Lung microvascular endothelial cell (primary cell): ENCODE measurements at places on chromosomes 6 and 20. TPM values are rescaled to one million over a fixed set of nuclear protein-coding genes. Genes with fewer than 3 reads are reported as not detected.

The AGPAT4 gene
- 6.8 and 15.9 TPM in 2 replicates for total RNA-seq

The KCNQ5 gene
- total RNA-seq: under 0.01 TPM in 1 of 2 replicates, not detected in the other

The TRIM40 gene
- total RNA-seq: not detected in 2 replicates

The ARMH2 gene
- not detected in 2 replicates for total RNA-seq

The MUC22 gene
- total RNA-seq: not detected in 2 replicates

DNA sequence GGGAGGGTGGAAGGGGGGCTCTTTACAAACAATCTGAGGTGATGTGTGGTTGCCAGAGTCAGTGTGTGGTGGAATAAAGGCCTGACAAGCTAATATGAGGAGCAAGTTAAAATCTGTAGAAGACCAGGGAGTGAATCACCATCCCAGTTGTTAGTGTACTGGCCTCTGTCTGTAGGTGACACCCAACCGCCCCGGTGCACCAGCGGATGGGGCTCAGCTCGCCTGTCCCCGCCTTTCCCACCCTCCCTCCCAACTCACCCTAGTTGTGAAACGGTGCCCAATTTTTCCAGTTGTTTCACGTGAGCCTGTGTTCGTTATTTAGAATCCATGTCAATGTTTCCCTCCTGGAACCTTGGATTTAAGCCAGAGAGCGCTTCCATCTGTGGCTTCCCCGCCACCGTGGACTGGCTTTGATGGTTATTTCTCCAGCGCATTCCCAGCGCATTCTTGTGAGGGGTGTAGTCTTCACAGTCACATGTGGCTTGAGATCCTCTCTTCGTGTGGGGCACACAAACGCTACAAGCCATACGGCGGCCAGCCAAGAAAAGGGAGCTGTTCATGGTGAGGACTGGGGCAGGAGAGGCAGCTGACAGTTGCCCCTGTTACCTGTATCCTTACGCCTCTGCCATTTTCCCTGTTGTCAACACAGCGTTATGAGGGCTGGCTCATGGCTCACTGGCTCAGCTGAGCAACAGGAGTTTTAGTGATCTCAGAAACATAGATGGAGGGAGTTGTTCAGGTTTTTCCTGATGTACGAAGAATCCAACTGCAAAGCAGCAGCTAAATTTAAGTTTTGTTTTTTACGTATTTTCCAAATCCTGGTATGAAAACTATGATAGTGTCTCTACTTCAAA is 137.6 kb downstream of the ZDHHC14 start:
- DNase-seq: peak; percentile 99

DNA sequence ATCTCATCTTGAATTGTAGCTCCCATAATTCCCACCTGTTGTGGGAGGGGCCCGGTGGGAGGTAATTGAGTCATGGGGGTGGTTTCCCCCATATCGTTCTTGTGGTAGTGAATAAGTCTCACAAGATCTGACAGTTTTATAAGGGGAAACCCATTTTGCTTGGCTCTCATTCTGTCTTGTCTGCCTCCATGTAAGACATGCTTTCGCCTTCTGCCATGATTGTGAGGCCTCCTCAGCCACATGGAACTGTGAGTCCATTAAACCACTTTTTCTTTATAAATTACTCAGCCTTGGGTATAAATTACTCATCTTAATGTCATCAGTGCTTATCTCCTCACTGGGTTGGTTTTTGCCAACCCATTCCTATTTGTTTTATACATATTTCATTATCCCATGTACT is 142.0 kb upstream of the GMDS start:
- DNase-seq: no peak

DNA sequence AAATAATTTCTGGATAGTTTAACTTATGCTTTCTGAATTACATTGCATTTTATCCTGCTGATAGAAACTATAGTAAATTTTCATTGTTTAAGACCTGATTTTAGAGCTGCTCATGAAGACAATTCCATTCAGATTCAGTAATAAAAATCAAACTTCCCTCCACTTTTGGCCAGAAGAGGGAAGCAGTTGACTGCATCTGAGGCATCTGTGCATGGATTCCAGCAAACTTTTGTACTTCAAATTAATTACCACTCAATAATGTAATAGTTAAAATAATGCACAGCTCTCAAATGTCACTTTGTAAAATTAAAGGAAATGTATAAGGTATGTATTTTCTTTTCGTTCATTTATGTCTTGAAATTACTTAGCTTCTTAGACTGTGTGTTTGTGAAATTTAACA is 64.2 kb upstream of the SLC35B3 start:
- no peak for DNase-seq

- DNase-seq: peak; percentile 96
These were observed 502.2 kb upstream of the JARID2 start for GRCh38 chr6:14743474-14744211.

- DNase-seq: no peak
These were observed 212.0 kb upstream of the DTNBP1 start for GRCh38 chr6:15874821-15875220.

GRCh38 chr6:11605507-11605905 is 68.0 kb downstream of the TMEM170B start:
- DNase-seq: peak; percentile 47

DNA sequence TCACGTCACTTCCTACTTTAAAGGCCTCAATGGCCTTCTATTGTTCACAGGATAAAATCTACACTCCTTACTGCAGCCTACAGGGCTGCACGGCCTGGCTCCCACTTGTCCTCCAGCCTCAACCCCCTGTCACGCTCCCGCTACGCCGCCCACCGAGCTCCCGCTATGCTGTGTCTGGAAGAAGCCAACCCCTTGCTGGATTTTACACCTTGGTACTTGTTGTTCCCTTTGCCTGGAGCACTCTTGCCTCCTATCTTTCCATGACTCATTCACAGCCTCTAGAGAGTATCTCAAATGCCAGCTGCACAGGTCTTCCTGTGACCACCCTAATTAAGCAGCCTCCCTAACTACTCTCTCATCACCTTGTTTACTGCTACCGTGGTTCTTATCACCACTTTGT is 259.9 kb downstream of the PRKN start:
- DNase-seq: no peak

- DNase-seq: no peak
These were observed 21.6 kb upstream of the FOXF2 start for GRCh38 chr6:1367771-1368170.

GRCh38 chr20:19789009-19789408 is 31.0 kb downstream of the RIN2 start:
- no peak for DNase-seq
